Glutamatergic neuron (in vitro differentiated cells): ENCODE measurements at places on chromosomes 1 and 21. TPM values are rescaled to one million over a fixed set of nuclear protein-coding genes. Genes with fewer than 3 reads are reported as not detected.

- peaks cover 5% of the 10 kb centered on the region for H3K27me3 ChIP-seq
- H3K36me3 ChIP-seq, result peaks cover 9% of the 10 kb centered on the region
- H3K4me3 ChIP-seq, result no peak overlapping the region
- no peak for DNase-seq
- H3K27ac ChIP-seq, result no peak overlapping the region
These were observed 73.4 kb downstream of the SH3BGR start for GRCh38 chr21:39525129-39525528.

Gene PGLYRP3
- not detected for total RNA-seq

DNA sequence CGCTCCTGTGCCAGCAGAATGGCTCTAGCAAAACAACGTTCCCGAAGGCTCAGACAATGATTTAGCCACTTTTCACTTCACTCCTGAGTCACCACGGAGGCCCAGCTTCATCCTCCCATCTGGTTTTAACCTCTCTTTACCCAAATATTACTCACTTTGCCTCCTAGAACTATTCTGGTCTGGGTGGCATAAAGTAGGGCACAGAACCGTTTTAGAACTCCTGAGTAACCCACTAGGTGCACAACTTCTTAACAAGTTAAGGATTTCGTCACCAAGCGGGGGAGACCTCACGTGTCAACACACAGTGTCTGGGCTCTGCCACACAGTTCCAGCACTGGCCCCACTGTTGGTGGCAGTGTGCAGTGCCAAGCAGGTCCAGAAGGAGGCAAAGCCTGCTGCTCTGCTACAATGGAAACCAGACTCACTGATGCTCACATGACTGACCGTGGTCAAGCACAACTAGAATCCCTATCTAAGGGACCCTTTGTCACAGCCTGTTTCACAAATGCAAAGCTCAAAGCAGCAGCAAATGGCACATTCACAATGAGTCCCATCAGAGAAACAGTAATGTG lies 121.7 kb downstream of the SIPA1L2 start:
- no peaks in the 10 kb centered on the region for H3K36me3 ChIP-seq
- peaks cover 18% of the 10 kb centered on the region for H3K27me3 ChIP-seq
- peaks cover 68% of the 10 kb centered on the region for H3K4me1 ChIP-seq
- no peak for DNase-seq

Gene OPRD1
- 1.2 TPM for total RNA-seq
